ENCODE measurements at places on chromosomes 5 and 9.

DNA sequence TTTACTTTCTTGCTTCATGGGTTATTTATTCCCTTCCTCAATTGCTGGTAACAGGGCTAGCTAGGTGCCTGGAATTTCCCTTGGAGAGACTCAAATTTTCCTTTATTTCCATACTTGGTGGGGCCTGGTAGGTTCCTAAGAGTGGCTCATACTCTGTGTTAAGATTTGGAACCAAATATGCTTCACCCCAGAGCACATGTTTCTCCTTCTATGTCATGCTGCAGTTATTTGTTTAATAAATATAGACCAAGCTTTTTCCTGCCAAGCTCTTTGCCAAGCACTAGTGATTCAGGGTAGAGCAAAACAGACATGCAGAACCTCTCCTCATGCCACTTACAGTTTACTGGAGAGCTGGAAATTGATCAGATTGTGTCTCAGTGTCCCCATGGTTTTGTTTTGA is 290.3 kb upstream of the SGCD start:
- DNase-seq, result no peak

- no peak for DNase-seq
Observed at GRCh38 chr5:32207355-32207634, 33.2 kb upstream of the GOLPH3 start.

DNA sequence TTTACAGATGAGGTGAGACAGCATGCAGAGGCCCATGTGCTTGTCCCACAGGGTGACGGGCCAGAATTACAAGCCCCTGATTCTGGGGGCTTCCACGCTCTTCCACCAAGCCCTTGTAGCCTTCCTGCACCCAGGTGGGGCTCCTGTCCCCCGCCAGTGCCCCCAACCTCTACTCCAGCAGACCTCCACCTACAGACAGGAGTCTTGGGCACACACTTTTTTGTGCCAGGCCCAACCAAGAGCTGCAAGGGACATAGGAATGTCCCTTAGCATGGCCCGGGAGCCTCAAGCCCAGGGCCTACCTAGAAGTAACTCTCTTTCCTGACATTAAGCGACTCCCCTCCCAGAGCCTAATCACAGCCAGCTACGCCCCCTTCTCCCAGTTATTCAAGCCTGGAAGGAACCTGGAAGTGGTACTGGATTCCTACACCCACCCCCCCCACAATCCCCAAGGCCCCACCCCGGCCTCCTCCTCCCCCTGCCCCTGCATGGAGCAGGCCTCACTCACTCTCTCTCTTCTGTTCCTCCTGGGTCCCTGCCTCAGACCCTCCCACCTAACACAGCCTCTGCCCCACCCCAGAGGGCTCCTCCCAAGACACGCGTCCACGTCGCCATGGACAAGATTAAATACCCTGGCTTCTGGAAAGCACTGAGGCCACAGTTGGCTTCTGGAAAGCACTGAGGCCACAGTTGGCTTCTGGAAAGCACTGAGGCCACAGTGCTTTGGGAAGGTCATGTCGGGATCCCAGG is 30.5 kb downstream of the ADAMTS2 start:
- no peak for DNase-seq

- no peak for DNase-seq
Observed at GRCh38 chr9:111925784-111926183, 29.2 kb downstream of the UGCG start.

DNA sequence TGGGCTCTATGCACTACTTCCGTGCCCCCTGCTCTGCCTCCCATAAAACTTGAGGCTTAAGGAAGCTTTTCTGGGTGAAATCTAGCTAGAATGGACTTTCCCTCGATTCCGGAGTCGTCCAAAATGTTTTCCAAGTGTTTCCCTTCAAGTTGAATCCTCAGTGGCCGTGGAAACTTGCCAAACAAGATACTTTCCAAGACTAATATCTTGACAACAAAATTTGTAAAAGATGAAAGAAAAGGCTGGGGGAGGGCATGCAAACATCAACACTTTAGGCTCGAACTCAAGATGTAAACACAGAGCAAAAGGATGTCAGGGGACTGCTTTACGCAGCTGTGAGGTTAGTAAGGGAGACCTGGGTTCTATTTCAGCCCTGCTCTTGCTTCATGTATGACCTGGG is 482.8 kb upstream of the KLF4 start:
- DNase-seq, result no peak

DNA sequence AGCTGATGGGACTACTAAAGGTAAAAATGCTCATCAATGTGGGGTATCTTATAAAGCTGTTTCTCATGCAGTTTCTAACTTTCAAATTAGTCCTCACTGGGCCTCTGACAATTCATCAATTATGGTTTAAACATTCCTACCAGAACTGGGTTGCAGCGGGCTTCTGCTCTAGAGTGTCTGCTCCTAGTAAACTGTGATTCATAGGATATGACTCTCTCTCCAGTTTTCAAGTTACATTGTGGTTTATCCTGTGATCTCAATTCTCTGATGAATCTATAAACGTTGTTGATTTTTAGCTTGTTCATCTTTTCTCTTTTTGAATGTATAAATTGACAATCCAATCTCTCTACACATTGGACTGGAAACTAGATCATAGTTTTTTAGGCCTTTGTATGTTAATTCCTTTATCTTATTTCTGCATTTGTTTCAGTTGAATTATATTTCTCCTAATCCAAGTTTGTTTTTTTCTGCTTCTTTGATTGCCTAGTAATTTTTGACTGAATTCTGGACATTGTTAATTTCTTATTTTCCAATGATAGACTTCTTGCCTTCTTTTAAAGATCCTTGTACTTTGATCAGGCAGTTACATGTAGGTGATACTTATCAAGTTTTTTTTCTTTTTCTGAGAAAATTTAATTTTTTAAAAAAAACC is 822.6 kb downstream of the TLE1 start:
- no peak for DNase-seq

GRCh38 chr5:101212942-101213514 is 309.9 kb upstream of the ST8SIA4 start:
- no peak for DNase-seq

DNA sequence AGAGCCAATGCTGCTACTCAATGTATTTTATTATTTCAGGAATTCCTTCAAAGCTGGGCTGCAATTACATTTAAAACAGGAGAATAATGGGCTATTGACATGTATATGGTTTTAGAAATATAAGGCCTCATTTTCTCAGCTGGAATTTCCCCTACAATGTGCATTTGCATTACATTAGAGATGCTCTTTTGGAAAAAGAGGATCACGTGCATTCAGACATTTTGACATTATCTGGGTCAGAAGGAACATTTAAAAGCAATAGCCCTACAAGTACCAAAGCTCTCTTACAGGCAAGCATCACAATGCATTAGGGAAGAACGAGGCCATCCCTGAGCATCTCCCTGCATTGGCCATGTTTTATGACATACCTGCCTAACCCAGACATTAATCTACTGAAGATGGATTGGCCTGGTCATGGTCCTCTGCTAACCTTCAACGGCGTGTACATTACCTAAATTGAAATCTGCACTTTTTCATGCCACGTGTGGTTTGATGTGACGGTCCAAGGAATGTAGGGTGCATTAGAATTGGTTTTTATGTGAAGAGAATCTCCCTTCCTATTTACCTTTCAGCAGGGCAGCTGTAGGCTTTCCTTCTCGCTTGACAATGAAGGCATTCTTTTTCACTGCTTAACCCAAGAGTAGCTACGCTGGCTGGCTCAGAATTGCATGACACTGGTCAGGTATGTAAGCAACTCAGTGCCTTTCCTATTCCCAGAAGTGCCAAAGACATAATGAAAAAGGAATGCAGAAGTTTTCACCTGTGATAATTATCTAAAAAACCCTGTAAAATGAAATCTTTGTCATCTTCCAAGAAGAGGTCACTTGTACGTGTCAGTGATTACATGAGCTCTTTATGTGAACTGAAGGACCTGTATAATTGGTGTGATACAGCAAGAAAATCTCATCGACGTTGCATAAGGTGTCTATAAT is 212.3 kb upstream of the MPDZ start:
- DNase-seq, result no peak

DNA sequence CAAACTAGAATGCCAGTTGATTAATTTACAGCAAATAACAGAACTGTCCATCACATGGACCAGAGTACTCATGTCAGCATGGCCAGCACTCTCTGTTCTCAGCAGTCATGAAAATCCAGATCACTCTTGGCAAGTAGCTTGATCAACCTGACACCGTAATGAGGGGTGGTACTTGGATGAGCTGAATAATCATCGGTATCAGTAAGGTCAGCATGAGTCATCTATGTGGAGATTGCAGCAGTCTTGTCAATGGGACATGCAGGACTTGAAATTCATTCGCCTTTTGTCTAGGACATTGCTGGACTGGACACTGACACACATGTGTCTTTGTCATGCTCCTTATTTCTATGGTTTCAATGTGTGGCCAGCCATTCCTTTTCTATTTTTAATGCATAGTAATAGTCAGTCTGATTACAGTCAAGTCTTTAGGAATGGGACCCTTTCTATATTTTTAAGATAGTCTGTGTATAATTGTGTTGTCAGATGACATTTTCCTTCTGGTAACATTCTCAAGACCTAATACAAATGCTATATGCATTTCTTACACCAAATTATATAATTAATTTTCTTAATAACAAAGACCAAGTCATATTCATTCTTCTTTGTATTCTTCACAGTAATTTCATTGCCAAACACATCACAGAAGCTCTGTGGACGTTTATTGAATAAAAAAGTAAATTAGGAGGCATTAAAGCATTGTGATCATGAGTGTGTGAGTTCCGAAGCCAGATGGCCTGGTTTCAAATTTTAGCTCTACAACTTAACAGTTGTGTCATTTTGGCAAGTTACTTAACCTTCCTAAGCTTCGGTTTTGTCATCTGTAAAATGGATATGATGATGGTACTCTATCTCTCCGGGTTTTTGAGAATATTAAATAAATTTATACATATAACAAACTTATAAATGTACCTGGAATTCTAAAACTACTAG is 57.4 kb downstream of the ADAMTSL1 start:
- DNase-seq, result no peak

- DNase-seq, result no peak
Observed at GRCh38 chr5:59117320-59117719, 534.4 kb downstream of the RAB3C start.

DNA sequence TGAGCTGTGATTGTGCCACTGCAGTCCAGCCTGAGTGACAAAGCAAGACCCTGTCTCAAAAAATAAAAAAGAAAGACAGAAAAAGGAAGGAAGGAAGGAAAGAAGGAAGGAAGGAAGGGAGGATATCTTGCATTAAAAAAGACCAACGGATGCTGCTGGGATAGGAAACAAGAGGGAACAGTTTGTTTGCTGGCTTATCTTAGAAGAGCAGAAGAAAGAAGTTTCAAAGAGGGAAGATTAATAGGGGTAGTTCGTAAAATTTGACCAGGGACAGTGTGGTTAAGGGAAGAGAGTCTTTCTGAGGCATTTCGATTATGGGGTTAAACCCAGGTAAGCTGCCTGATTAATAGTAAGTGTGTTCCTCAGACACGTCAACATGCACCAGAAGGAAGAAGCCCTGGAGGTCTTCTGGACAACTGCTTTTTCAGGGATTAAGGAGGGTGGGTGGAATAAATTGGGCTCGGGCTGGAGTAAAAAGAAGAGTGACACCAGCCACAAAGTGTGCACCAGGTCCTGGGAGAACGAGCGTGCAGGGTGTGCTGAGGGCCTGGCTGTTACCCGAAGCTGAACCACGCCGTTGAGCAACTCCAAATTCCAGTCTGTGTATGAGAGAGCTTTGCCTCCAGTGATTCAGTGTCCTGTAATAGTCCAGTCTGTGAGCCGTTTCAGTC is 24.8 kb downstream of the FYB1 start:
- no peak for DNase-seq

DNA sequence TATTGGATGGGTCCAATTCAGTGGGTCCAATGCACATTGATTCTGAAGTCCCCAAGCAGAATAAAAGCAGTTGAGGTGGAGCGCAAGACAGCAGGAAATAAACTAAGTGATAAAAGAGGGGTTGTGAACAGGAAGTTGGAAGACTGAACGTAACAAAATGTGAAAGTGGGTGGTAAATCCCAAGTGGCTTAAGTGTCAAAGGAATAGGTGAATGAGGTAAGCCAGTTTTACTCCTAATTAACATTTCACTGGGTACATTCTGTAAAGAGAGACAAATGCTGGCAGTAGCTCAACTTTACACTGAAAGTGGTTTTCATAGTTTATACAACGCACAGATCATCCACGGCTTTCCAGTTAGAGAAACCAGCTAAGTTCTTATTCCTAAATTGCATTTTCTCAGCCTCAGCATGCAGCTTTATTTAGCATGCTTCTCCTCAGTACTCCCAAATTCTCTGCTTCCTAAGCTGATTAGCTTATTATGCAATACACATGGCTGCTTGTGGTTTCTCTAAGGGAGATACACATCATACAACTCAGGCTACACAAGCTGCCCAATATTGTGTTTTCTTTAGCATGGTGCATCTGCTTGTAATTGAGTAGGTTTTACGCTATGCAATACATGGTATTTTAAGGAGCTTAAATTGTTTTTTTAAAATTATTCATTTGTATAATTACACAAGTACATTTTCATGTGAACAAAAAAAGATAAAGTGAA is 34.2 kb upstream of the HSD17B4 start:
- no peak for DNase-seq

DNA sequence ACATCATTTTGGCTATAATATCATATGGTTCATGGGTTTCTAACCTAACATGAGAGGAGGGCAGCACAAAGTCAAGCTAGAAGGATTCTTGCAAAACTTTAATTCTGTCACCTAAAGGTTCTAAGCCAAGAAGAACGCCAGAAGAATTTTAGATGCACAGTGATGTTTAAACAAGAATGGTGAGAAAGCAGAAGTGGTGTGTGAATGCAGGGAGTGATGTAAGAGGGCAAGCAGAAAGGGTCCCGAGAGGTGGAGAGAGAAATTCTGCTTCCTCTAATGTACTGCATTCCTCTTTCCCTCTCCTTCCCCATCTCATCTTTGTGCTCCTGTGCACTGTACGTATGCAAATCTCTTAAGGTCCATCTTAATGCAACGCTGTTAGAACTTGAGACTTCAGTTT is 2.1 kb upstream of the TRMO start:
- DNase-seq, result no peak

DNA sequence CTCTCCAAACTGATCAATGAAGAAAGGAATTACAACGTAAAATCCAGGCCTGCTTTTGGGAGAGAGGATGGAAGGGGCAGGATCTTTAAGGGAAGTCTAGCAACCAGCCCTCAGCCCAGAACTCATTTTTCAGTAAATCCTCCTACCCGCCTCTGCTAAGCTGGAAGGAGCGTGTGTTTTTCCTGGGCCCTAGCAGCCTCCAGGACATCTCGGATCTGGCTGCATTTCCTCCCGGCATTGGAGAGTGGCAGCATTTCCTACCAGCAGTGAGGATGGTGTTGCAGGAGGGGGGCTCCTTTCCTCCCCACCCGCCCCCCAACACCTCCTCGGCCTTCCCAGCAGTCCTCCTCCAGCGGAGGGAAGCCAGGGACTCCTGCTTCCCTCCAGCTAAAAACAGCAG is 54.5 kb downstream of the DCP2 start:
- no peak for DNase-seq

DNA sequence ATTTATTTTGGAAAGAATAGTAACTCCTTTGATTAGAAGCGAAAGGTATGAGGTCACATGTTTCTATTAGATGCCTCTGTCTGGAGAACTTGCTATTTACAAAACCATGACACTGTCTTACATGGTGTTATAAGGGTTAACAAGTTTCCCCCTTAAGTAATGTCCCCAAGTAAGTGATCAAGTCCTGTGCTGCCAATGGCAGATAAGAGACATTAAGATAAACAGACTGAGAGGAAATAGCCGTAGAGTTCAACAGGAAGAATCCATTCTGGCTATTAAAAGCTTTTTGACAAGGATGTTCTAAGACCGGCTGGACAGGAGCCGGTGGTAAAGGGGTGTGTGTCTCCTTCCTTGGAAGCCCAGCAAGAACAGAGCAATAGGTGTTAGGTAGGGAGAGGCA is 257.5 kb downstream of the GADD45G start:
- no peak for DNase-seq

All from NCI-H2107 (cell line).